ENCODE measurements at places on chromosomes 13 and 19.

DNA sequence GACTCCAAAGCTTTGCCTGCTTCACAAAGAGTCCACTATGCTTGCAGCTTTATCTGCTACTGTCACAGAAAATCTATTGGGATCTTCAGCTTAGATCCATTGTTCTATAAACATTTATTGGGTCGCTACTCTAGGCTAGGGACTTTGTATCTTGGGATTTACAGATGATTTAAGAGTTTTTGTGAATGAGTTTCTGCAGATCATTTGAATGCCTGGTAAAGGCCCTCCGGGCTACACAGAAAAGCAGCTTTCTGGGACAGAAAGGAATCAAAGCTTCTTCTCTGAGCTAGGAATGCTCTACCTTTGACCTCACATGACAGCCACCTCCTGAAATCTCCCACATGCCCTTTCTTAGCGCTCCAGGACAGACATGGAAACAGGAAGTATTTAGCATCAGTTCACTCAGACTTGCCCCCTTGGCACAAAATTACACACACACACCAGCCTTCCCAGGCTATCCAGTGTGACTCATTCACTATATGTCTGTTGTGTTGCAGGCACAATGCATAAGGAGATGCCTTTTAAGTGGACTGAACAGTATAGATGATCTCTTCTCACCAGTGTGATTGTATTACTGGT, 492.4 kb downstream of the DACH1 start:
- no peak for DNase-seq

DNA sequence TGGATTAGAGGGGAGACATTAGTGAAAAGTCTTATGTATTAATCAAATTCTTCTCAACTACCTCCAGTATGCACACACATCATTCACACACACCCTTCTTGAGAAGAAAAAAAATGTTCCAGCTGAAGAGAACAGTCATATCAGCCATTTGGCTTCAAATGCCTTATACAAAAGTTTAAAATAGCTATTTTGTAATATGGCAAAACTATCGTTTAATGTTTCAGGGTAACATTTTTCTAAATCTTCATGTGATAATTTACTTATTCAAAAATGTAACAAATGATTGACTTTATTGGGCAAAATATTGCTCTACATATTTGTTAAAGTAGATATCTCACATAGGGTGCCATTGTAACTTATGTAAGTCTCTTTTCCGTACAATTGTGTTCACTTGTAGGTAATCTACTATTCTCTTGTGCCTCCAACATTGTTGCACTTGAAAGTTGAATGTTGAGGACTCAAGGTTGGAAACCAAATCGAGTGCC, 13.6 kb downstream of the ZIC2 start:
- no peak for DNase-seq

DNA sequence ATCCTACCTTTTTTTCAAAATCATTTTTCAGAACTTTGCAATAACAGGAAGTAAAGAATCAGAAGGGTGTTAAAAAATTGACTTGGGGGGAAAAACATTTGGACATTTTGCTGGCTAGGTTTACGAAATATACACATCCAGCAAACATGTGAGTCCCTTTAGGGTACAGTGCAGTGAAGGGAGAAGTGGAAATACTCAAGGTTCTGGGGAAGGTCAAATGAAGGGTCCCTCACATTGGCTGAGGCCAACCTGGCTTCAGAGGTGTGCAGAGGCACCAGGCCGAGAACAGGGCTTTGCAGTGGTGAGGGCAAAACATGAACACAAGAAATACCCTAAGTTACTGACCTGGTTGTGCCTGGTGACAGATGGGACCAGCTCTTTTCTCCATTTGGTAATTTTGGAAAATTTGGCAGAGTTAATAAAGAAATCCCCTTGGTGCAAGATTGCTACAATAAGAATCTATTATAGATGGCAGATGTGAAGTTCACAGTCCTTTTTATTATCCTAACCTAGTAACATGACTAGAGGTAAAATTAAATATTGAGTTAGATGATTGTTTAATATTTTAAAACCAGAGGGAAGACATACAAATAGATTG, 1.5 kb upstream of the UPF3A start:
- DNase-seq, result no peak

GRCh38 chr13:111866731-111867245, 200.2 kb upstream of the SOX1 start:
- DNase-seq, result no peak

- no peak for DNase-seq
Observed at GRCh38 chr13:41956272-41956671, 4.6 kb downstream of the VWA8 start.

- DNase-seq, result no peak
Observed at GRCh38 chr13:20193162-20193906, 596 bp upstream of the GJB2 start.

- DNase-seq, result no peak
Observed at GRCh38 chr19:28435551-28436271, 777.2 kb downstream of the UQCRFS1 start.

- DNase-seq, result no peak
Observed at GRCh38 chr19:1647501-1648458, 4.6 kb downstream of the TCF3 start.

DNA sequence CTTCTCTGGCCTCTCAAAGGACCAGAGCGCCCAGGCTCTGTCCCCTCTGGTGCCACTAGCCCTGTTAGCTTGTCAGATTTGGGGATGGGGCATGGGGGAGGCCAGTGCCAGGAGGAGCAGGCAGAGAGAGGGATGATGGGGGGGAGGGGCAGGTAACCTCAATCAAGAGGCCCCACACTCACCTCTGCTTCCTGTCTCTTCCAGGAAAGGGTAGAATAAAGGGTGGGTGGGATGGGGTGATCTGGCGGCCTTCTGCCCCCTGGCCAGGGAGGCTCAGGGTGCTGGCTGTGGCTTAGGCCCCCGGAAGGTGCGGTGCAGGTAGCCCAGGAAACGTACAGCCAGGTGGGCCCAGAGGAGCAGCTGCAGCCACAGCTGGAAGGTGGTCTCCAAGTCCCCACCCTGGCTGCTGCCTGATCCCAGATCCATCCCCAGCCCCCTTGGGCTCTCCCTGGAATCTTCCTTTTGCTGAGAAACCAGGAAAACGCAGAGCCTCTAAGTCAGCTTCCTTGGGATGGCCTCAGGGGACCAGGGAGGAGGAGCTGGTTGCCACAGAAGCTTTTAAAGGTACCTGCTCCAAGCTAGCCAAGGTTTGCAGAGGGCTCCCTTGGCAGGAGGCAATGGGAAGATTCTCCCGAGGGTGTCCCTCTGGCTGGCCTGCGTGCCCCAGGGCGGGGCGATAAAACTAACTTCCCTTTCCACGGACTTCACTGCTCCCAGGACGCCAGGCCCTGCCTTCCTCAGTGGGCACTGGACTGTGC, 5.3 kb downstream of the PRKACA start:
- no peak for DNase-seq

DNA sequence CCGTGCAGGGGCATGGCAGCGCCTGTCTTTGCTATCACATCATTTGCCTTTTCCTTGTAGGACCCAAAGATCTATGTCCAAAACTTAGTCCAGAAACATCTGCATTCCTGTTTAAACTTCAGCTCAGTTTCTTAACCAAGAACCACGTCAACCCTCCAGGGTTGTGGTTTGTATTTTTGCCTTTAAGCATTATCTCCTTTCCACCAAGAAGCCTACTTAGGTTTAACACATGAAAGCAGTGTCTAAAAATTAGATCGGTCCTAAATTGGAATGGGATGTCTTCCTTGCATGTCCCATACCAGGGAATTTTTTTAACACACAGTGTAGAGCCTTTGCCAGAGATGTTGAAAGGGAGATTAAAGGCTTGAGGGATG, 38.8 kb downstream of the DHRS12 start:
- no peak for DNase-seq

DNA sequence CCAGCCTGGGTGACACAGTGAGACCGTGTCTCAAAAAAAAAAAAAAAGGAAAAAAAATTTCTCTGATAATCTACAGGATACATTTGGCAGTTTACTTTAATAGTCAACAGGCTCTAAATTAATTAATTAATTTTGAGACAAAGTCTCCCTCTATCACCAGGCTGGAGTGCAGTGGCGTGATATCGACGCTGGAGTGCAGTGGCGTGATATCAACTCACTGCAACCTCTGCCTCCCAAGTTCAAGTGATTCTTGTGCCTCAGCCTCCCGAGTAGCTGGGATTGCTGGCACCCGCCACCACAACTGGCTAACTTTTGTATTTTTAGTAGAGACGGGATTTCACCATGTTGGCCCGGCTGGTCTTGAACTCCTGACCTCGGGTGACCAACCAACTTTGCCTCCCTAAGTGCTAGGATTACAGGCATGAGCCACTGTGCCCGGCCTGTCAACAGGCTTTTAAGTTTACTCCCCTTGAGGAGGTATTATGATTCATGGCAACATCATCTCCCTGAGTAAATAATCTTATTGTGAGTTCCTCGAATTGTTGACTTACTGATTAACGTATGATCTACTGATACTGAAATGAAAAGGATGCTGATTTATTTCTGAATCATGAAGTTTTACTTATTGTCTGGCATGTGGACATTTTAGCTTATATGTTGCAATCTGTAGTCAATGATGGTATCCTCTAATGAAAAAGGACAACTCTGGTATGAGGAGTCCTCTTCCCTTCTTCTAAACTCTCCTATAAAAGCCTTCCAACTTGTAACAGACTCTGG, 21.3 kb upstream of the MTRF1 start:
- DNase-seq, result no peak

DNA sequence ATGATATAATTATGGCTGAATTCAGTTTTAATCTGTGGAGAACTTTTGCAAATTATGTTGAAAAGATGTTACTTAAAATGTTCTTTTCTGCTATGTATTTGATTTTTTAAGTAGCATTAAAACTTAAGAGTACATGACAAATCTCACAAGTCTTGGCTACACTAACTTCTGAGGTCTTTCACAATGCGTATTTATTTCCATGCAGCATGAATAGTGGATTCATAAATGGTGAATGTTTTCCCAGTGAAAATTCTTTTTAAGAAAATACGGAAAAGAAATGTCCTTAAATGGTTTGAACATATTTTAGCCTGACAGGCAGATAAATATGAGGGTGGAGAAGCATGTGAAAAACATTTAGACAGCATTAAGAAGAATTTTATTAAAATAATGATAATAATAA, 30.2 kb downstream of the GARRE1 start:
- no peak for DNase-seq

GRCh38 chr19:690203-690602, 5.0 kb downstream of the PRSS57 start:
- no peak for DNase-seq

GRCh38 chr19:13241231-13242104, 91.3 kb downstream of the IER2 start:
- DNase-seq, result no peak

- no peak for DNase-seq
Observed at GRCh38 chr13:74816737-74817136, 665.2 kb downstream of the TBC1D4 start.
